Psoas muscle (tissue), 8 donors: ENCODE measurements at places on chromosomes 4 and X. TPM values are rescaled to one million over a fixed set of nuclear protein-coding genes. Genes with fewer than 3 reads are reported as not detected.

GRCh38 chrX:115065304-115065703 is 47.9 kb upstream of the IL13RA2 start:
- no peak for DNase-seq

Gene AKAP14
- total RNA-seq, result not detected

DNA sequence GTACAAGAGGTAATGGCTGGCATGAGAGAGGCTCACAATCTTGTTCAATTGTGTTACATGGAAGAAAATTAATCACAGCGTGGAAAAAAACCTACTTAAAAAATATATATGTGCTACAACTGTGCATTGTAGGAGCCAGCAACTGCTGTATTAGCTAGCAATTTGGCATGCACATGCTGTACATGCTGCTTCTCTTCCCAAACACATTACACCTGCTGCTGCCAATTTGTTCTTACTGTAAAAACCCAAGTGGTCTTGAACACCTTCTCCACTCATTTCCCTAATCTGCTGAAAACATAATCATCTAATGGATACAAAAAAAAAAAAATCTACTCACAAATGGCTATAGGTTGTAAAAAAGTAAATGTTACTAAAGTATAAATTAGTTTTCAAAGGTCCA is 264.2 kb downstream of the INPP4B start:
- no peak for DNase-seq

GRCh38 chr4:174436377-174436776 is 85.9 kb downstream of the HPGD start:
- no peak for DNase-seq

DNA sequence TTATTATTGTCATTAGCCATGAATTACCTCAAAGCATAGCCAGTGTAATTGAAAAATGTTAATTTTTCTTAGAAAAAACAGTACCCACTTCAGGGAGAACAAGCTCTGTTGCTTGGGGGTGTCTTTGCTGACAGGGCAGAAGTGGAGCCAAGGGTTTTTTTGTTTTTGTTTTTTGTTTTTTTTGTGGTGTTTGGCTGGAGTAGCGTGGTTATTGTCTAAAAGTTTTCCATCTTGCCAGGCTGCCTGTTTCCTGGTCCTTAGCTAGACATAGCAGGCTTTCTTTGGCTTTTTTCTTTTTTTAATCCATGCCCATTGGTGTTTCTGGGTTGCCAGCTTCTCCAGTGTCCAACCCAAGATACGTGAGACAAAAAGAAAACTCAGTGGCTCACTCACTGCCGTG is 61.5 kb downstream of the CASP3 start:
- no peak for DNase-seq

DNA sequence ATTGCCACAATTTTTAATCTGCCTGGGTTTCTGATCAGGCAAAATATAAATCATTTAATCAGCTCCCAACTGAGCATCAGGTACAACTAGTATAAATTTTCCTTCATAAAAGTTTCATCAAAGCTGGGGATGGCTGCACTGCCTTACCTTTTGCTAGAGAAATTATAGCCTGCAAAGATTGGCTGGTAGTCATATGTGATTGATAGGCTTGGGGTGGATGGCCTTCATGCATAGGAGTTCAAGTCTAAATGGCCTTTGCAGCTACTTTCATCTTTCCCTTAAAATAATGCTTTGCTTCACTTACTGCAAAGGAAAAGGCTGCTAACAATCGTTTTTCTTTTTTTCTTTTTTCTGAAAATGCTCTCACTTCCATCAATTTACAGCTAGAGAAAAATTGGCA is 739.7 kb downstream of the CENPC start:
- DNase-seq, result no peak

GRCh38 chrX:95330292-95330691 is 1354.3 kb upstream of the DIAPH2 start:
- DNase-seq, result no peak

Gene POF1B
- total RNA-seq, result not detected

GRCh38 chr4:113822555-113823290 is 61.2 kb upstream of the CAMK2D start:
- DNase-seq, result no peak

GRCh38 chrX:31021537-31021936 is 50.3 kb downstream of the FTHL17 start:
- DNase-seq, result no peak

- no peak for DNase-seq
These were observed 11.5 kb upstream of the ZNF718 start for GRCh38 chr4:112771-113170.

GRCh38 chrX:46838486-46838870 is 1.6 kb downstream of the RP2 start:
- DNase-seq, result no peak

Gene CNKSR2
- total RNA-seq, result 0.11 TPM

- DNase-seq, result no peak
These were observed 269.7 kb downstream of the HS3ST1 start for GRCh38 chr4:11158971-11159370.

DNA sequence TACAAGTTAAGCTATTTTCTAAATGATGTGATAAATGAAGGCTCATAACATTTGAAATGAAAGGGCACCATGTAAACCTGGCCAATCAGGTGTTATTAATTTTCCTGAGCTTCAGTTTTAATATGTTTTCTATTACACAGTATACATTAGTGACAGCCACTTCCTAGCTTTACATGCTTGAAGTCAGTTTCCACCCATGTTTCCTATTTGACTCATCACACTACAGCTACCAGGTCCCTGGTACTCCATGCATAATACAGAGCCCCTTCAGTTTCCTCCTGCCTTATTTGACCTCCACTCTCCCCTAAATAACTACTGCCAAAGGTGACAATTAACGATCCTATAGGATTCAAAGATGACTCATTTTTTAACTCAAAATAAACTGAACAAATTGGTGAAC is 18.3 kb downstream of the ZNF518B start:
- no peak for DNase-seq

- no peak for DNase-seq
These were observed 29.1 kb downstream of the RIPPLY1 start for GRCh38 chrX:106874075-106874474.

GRCh38 chrX:119706616-119707015 is 13.6 kb upstream of the SEPTIN6 start:
- DNase-seq, result no peak

Gene DCAF4L1
- 0.75 TPM for total RNA-seq

DNA sequence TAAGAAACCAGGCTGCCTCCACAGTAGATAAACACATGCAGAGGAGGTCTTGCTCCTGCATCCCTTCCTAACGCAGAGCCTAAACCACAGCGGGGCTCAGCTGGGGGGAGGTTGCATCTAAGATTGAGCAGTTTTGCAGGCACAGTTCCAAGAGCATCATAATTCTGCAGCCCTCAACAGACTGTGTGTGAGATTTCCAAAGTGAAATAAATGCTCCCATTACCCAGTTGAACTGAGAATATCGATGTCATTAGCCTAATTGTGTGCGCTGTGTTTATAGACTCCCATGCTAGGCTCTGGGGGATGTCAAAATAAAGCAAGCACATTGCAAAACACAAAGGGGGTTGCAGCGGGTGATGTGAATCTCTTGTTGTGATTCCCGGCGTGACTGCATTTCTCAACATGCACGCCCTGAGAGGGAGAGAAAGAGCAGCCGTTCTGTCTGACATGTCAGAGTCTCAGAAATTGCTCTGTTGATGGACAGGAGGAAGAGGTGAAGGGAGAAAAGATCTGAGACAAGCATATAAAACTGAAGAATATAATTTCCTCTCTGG is 150.0 kb upstream of the PSAPL1 start:
- no peak for DNase-seq

- DNase-seq, result no peak
These were observed 35.2 kb downstream of the SLC10A7 start for GRCh38 chr4:146486565-146486964.

DNA sequence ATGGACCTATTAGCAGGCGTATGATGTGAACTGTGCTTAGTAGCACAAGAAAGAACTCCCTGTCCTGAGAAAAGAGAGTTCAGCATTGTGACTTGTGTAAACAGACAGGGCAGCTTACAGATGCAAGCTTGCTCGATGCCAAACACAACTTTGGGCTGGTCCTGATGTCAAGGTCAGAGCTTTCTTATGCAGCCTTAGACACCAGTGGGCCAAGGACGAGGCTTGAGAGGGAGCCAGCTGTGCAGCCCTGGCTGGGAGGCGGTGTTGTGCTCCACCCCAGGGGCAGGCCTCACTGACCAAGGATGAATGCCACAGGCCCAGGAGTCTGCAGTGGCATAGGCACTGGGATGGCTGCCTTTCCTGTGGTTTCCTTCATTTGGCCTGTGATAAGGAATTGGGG is 35.4 kb downstream of the JADE1 start:
- DNase-seq, result peak; percentile 33

GRCh38 chr4:139207247-139207646 is 30.2 kb upstream of the ELF2 start:
- no peak for DNase-seq

Gene MAGEB10
- total RNA-seq, result not detected

GRCh38 chr4:2103843-2104547 is 44.9 kb downstream of the NAT8L start:
- no peak for DNase-seq

DNA sequence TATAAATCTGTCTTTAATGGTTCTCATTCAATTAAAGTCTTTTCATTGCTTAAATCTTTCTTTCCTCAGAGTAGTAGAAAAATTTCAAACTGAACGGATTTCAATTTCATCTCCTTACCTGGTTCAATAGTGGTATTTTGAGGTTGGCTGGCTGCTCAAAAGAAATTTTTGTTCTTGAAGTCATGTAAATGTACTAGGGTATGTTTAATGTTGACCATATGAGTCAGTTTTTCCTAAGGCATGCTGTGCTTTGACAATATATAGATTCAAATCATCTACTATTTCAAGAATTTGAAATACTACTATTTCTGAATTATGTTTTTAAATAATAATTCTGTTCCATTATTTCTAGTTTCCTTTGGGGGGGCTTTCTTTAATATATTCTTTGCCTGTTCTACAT is 105.5 kb downstream of the PACRGL start:
- no peak for DNase-seq

GRCh38 chrX:55816023-55816422 is 98.5 kb downstream of the RRAGB start:
- no peak for DNase-seq

GRCh38 chrX:108131471-108131870 is 39.9 kb downstream of the ATG4A start:
- DNase-seq, result no peak

Gene MXRA5
- total RNA-seq, result 2.1 TPM

GRCh38 chrX:104295636-104296035 is 40.9 kb upstream of the ESX1 start:
- no peak for DNase-seq

Gene SPANXA1
- total RNA-seq, result not detected

Gene GABRG1
- not detected for total RNA-seq

Gene FATE1
- not detected for total RNA-seq

GRCh38 chrX:104270916-104271512 is 16.3 kb upstream of the ESX1 start:
- DNase-seq, result peak; percentile 33

Gene JADE3
- 2.0 TPM for total RNA-seq

Gene MTCP1
- total RNA-seq, result 22.9 TPM

DNA sequence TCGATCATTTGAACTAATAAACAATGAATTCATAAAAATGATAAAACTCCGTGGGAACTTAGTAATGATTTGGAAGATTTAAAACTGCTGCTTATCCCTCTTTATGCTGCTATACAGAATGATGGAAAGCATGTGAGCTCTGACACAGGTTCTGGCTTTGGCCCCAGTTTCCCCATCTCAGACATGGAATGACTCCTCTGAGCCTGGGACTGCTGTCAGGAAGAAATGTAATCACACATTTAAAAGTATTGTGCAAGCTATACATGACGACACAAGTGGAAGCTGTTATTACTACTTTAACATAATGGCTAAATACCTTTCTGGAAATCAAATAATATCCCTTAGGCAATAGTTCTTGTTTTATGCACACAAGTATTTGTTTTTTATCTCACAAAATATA is 161.7 kb downstream of the DCHS2 start:
- DNase-seq, result peak; percentile 58

Gene VCX3A
- not detected for total RNA-seq

- peak; percentile 61 for DNase-seq
These were observed at the start of gene IGFBP7 for GRCh38 chr4:57109847-57110639. TSS of gene IGFBP7 (minus strand) at chr4:57110385. CDS start at chr4:57110351, 34 bp downstream.

GRCh38 chrX:100615005-100615404 is 21.6 kb downstream of the TSPAN6 start:
- no peak for DNase-seq

GRCh38 chr4:13325744-13326143 is 158.4 kb downstream of the RAB28 start:
- DNase-seq, result no peak

- DNase-seq, result no peak
These were observed 114.2 kb downstream of the PPARGC1A start for GRCh38 chr4:23775694-23776093.

Gene TMEM35A
- 0.17 TPM for total RNA-seq

Gene CENPI
- total RNA-seq, result 0.23 TPM

DNA sequence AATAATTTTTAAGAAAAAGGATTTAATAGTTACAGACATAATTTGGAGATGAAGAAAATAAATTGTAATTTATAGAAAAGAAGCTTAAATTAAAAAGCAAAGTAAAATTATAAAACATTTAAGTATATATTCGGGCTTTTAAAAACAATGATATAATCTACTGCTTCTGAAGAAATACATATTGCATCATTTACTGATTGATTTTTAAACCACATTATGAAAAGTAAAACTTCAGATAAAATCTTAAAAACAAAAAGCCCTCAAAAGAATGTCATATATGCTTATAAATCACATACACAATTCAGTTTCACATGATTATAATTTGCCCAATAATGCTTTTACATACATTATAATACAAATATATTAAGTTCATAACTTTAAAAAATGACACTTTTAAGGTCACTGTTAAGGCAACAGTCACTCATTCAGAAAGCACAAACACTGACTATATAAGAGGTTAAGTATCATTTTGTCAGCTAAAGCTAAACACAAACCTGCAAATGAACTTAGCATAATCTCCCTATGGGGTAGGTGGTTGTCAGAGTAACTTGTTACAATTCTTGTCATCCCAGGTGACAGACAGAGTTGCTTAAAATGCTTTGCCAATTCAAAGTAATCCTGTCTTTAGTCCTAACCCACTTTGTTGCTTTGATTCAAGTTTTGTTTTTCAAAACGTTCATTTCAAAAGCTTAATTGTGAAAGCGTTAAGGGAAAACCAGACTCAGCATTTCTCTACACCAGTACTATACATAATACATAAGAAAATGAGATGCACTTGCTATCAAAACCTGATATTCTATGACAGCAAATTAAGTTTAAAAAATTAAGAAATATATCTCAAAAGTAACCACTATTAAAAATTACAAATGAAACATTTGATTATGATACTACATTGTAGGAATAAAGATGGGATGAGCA is 90.6 kb upstream of the MAB21L2 start:
- DNase-seq, result no peak

GRCh38 chr4:149841686-149842085 is 26.0 kb upstream of the IQCM start:
- no peak for DNase-seq

DNA sequence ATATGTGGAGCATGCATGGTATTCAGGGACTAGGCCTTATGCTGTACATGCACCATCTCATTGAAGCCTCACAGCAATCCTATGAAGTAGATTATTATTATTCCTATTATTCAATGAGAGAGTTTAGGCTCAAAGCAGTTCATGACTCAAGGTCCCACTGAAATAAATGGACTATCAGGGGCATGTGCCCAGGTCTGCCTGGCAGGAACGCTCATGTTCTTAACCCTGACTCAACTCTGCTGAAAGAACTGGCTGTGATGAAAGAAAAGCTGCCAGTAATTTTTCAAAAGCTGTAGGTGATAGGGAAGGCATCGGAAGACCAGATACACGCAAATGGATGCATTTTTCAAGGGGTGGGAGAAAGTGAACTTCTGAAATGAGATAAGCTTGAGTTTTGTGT is 243.4 kb downstream of the PTTG2 start:
- DNase-seq, result no peak

GRCh38 chr4:91220315-91220714 is 1083.5 kb upstream of the GRID2 start:
- no peak for DNase-seq

Gene CLNK
- total RNA-seq, result not detected
